ENCODE measurements at places on chromosomes 7 and 10. TPM values are rescaled to one million over a fixed set of nuclear protein-coding genes. Genes with fewer than 3 reads are reported as not detected.

GRCh38 chr7:143892527-143893300, 9.3 kb downstream of the TCAF1 start:
- no peak for DNase-seq

DRGX gene
- not detected for total RNA-seq

DNA sequence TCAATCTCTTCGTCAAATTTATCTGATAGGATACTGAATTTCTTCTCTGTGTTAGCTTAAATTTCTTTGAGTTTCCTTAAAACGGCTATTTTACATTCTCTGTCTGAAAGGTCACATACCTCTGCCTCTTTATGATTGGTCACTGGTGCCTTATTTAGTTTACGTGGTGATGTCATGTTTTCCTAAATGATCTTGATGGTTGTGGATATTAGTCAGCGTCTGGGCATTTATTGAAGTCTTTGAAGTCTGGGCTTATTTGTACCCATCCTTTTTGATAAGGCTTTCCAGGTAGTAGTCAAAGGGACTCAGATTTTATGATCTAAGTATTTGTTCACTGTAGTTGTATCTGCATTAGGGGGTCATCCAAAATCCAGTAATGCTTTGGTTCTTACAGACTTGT, 1407.5 kb upstream of the LRRTM3 start:
- DNase-seq = no peak

- no peak for DNase-seq
These were observed 38.9 kb downstream of the MKI67 start for GRCh38 chr10:128087146-128087883.

DNA sequence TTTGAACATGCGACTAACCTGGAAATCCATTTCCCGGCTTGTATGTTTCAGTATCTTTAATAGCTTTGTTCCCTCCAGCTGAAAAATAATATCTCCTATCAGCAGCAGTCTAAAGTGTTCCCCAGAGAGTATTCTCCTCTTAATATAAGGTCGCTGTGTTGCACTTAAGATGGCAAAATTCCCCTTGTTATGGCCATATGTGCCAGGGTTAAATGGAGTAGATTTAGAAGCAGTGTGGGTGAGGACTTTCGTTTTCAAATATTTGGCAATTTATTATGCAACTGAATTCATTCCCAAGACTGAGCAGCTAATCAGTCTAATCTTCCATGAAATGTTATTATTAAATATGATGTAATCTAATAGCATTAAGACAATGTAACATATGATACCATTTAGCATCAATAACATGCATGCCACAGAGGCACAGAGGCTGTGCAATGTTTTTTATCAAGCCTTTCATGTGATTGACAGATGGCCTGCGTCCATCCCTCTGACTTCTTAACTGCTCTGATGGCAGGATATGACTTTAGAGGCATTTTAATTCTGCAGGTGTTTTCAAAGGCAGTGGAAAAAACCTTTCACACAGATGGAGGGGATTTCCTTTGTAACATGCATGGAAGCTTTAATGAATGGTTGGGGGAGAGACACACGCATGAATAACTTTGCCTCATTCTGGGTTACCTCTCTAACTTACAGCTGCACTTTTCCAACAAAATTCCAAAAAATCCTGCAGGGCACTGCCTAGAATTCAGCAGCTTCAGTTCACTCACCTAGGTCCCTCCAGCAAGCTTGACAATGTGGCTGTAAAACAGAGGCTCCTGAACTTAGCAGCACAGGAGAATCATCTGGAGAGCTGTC, 55.1 kb upstream of the ZPBP start:
- DNase-seq = no peak

- DNase-seq = peak; percentile 66
These were observed 2.9 kb upstream of the GET4 start for GRCh38 chr7:873367-874002.

- DNase-seq = peak; percentile 3
These were observed at the start of gene GNG11 for GRCh38 chr7:93921607-93922566. GNG11 (plus strand) TSS chr7:93921735; CDS start chr7:93922138, 403 bp downstream.

- DNase-seq = no peak
These were observed 419.1 kb downstream of the AUTS2 start for GRCh38 chr7:70017357-70017756.

GRCh38 chr7:144390481-144390880, 13.0 kb downstream of the NOBOX start:
- no peak for DNase-seq

CRPPA gene
- total RNA-seq = 1.8 TPM

GIMAP6 gene
- total RNA-seq = 44.9 TPM

- no peak for DNase-seq
These were observed 44.5 kb upstream of the ZMIZ1 start for GRCh38 chr10:79024296-79024695.

GRCh38 chr10:95445223-95445836, 115.8 kb downstream of the SORBS1 start:
- DNase-seq = no peak

CDC14C gene
- total RNA-seq = not detected

DNA sequence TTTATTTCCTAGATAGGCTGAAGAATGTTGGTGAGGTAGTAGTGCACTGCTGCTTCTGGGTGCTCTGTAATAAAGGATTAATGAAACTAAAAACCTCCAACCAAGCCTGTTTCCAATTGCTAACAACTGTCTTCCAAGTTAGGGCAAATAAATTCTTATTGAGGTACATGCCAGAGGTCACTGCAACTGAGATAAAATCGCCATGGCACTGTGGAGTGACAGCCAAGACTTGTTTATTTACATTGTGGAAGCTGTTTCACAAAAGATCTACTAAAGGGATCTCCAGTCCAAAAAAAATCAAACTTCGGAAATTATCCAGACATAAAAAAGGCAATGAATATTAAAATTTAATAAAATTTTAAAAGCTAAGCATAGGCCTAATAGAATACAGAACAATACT, 65.2 kb downstream of the HYCC1 start:
- DNase-seq = no peak

DNA sequence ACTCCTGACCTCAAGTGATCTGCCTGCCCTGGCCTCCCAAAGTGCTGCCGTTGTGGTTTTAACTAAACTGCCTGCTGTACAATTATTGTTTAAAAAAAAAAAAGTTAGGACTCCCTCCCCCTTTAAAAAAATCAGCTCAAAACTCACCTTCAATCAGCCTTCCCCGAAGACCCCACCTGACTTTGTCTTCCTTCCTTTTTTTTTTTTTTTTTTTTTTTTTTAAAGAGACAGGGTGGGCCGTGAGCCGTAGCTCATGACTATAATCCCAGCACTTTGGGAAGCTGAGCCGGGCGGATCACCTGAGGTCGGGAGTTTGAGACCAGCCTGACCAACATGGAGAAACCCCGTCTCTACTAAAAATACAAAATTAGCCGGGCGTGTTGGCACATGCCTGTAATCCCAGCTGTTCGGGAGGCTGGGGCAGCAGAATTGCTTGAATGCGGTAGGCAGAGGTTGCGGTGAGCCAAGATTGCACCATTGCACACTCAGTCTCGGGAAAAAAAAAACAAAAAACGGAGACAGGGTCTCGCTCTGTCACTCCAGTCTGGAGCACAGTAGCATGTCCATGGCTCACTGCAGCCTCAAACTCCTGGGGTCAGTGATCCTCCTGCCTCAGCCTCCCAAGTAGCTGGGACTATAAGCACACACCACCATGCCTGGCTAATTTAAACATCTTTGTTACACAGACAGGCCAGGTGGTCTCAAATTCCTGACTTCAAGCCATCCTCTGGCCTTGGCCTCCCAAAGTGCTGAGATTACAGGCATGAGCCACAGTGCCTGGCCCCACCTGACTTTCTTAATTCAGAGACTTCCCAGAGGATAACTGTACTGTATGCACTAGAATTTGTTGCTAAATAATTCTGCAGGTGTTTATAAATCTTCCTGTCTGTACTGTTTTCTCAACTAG, 3.2 kb downstream of the FIS1 start:
- no peak for DNase-seq

DNA sequence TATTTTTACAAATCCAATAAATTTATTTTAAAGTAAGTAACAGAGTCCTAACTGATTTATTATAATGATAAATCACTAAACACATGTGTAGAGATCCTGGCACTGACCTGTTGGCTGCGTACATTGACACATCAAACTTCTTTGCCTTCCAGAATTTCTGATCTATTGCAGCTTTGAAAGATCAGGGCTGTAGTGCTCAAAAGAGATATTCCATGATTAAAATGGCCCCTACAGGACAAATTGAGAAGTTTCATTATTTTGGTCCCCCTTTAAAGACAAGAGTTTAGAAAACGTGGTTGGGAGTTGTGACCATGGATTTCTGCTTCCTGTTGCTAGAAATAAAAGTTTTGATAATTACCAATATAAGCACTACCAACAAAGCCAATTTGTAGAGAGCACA, 87.7 kb upstream of the PDK4 start:
- no peak for DNase-seq

CYP2W1 gene
- not detected for total RNA-seq

DNA sequence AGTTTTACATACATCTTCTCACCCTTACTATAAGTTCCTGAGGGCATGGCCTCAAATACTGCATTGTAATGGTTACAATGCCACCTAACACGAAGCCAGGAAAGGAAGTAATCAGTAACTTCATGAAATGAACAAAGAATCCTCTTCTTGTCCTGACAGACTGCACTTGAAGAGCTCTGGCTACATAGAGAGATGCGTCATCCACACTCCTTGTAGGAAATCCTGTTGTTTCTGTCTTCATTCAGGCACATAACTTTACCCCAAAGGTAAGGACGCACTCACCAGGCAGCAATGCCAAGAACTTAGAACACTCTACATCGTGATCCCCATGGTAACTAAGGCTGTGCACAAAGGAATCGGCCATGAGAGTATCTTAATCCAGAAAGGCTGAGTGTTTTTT, 80.3 kb upstream of the ARID5B start:
- no peak for DNase-seq

MTURN gene
- 4.9 TPM for total RNA-seq

DNA sequence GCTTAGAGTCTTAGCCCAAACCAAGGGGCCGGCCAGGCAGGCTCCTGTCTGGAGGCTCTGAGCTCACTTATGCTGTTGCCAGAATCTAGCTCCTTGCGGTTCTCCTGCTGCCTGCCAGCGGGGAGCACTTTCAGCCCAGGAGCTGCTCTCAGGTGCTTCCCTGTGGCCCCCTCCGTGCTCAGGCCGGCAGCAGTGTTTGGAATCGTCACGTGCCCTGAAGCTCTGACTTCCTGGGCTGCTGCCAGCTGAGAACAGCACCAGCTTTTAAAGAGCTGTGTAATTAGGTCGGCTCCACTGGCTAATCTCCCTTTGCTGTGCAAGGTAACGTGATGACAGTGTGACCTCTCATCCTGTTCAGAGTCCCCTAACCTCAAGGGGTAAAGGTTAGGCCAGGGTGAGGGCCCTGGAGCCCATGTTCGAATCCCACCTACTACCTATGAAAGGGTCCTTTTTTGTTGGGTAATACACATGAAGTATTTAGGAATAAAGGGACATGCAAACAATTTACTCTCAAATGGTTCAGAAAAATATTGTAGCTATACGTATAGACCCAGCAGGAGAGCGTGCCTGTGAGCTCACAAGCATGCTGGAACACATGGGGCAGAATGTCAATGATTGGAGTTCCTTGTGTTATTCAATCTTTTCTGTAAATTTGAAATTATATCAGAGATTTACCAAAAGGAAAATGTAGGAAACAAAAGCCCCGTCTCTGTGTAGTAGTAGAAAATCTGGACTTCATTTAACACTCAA, 16.6 kb downstream of the ZNF862 start:
- no peak for DNase-seq

GRCh38 chr7:30068117-30068516, 39.9 kb downstream of the PLEKHA8 start:
- DNase-seq = no peak

BTBD16 gene
- total RNA-seq = not detected

OR2A1 gene
- total RNA-seq = not detected

MDH2 gene
- 272 TPM for total RNA-seq

FAM20C gene
- total RNA-seq = 3.2 TPM

DNA sequence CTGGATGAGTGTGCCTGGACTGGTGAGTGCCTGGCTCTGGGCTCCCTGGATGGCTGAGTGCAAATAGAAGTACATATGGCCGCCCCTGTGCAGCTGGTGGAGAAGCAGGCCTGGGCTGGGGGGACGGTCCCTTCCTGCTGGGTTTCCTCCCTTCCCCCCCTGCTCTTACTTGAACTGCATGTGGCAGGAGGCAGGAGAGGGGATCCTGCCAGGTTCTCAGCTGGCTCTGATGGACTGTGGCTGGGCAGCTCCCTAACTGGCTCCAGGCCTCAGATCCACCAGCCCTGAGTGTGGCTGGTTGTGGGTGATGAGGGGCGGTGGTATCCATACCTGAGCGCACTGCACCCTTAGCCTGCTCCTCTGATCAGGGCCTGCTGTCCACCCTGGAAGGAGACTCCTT, 26.9 kb downstream of the ADCY1 start:
- DNase-seq = no peak

DNA sequence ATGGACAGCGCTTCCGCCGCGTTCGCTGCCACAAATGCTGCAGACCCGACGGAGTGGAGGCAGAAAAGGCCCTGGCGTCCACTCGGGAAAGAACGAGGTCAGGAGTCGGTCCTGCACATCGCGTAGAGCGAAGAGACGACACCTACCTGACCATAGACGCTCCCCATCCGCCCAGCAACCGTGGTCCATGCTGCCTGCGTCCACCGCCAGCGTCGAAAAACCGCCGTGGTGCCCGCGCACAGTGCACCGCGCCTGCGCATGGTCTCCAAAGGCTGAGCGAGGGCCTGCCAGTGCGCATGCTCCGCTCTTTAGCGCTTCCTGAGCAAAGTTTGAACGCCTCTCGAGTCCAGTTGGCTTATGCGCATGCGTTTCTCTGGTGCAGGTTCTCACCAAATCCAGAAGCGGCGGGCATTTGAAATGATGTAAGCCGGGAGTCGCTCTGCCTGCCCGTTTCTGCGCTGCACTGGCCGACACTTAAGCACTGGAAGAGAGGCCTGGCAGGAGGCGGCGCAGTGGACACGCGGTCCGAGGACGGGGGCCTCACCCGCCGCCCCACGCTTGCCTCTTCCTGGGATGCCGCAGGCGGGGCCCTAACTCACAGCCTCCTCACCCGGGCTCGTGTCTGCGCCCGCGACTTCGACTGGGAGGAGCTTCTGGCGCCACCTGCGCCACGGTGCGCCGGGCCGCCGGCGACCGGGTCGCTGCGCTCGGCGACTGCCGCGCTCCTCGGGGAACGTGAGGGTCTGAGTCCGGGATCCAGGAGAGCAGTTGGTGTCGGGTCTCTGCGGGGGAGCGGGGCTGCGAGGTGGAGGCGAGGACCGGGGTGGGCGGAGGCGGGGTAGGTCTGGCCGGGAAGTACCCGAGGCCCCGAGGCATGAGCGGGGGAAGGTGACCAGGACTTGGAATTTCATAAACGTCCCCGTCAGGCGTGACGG, at the start of gene FAM24B:
TSS of gene FAM24B (minus strand) at position 243 of the 935 bp plus-strand sequence. CDS start 29,066 bp downstream, outside the sequence.
- DNase-seq = peak; percentile 94

GRCh38 chr10:50788951-50789945, 49.5 kb downstream of the ASAH2B start:
- DNase-seq = no peak

MYPN gene
- total RNA-seq = not detected

KCNIP2 gene
- 0.96 TPM for total RNA-seq
